ENCODE measurements at places on chromosomes 5 and 9. TPM values are rescaled to one million over a fixed set of nuclear protein-coding genes. Genes with fewer than 3 reads are reported as not detected.

SLC34A3 gene
- not detected for total RNA-seq

SLCO6A1 gene
- not detected for total RNA-seq

ANKRD18B gene
- total RNA-seq: 0.35 TPM

SEMA5A gene
- 71.5 TPM for total RNA-seq

PCDHB10 gene
- 0.81 TPM for total RNA-seq

STXBP1 gene
- 44.5 TPM for total RNA-seq

PCDHGB3 gene
- total RNA-seq: 14.9 TPM

SLC23A1 gene
- total RNA-seq: not detected

MRPS30 gene
- total RNA-seq: 96.9 TPM

SV2C gene
- total RNA-seq: not detected

SLC6A7 gene
- not detected for total RNA-seq

FGF18 gene
- total RNA-seq: 40.9 TPM

DCP2 gene
- total RNA-seq: 16.0 TPM

TTC16 gene
- total RNA-seq: 0.09 TPM

LHFPL2 gene
- 11.1 TPM for total RNA-seq

ITK gene
- 2.9 TPM for total RNA-seq

PRUNE2 gene
- total RNA-seq: 0.51 TPM

SHOC1 gene
- total RNA-seq: not detected

OLFML2A gene
- total RNA-seq: 15.5 TPM

SLC34A1 gene
- total RNA-seq: not detected

ZNF608 gene
- total RNA-seq: 20.1 TPM

RASGRF2 gene
- total RNA-seq: 5.5 TPM

CARTPT gene
- total RNA-seq: not detected

PTCD2 gene
- 13.0 TPM for total RNA-seq

MLANA gene
- not detected for total RNA-seq

OXCT1 gene
- 188 TPM for total RNA-seq

Data from heart left ventricle (tissue), 16 donors.